ENCODE measurements at places on chromosomes 3 and 15.

DNA sequence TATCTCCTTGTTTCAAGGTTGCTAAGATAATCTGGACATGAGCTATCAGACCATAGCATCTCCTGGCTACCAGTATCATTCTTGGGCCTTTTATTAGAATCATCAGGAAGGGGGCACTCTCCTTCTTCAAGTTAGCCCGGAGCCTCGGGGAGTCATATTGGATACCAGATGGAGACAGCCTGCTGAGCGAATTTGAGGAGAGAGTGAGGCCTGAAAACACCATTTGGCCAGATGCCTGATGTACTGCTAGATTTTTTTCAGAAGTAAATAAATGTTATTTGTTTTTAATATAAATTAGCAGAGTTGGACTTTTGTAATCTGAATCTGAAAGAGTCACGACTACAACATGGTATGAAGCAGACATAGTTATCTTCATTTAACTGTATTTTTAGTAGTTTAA is 848.6 kb downstream of the IGSF11 start:
- DNase-seq, result no peak

DNA sequence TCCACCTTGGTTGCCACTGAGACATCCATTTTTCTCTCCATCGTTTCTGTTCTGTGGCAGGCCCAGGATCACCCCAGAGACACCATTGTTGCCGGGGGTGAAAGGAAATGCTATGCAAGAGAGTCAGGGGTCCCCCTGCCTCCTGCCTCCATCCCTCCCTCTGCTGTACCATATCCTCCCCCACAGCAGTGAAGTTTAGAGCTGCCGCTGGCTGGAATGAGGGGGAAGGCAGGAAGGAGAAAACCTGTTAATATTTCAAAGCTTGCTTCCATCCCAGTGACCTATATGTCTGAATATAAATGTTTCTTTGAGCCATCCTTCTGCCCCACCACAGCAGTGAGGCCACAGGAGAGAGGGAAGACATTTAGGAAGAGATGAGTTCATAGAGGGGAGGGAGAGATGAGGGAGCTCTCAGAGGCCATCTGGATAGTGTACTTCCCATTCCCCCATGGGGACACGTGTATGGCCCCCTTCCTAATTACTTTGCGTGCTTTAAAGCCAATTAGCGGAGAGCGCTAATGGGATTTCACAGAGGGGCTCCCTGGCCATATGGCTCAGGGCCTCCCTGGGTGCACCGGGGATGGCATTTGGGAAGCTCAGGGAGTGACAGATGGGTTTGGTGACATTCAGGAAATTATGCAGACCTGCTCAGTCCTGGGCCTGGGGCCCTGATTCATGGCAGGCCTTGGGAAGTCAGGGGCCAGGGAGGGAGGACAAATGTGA is 40.4 kb upstream of the CHRNB4 start:
- no peak for DNase-seq

DNA sequence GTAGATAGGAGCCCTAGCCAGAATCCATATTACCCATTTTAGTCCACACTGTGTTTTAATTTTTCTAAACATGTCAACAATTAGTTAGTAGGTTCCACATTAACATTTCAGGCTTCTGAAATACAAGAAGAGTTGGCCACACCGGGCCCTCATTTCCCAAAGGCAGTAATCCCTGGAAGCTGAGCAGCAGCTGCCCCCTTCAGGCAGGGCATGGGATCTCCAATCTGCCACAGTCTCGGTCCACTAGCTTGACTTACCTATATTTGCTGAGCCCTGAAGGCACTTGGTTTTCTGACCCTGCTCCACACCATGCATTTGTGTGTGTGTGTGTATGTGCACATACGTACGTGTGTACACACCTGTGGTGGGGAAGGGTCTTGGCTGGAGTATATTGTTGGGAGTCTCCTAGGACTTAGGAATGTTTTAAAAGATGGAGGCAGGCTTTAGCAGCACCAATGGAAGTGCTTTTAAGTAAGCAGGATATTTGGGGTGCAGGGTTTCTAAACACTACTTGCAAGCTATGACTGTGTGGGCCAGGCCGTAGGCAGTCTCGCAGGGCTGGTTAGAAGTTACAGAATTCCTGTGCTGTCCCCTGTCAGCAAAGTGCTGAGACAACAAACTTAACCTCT is 71.2 kb upstream of the SOX14 start:
- no peak for DNase-seq

- no peak for DNase-seq
These were observed 68.6 kb downstream of the FHIT start for GRCh38 chr3:61182662-61183061.

DNA sequence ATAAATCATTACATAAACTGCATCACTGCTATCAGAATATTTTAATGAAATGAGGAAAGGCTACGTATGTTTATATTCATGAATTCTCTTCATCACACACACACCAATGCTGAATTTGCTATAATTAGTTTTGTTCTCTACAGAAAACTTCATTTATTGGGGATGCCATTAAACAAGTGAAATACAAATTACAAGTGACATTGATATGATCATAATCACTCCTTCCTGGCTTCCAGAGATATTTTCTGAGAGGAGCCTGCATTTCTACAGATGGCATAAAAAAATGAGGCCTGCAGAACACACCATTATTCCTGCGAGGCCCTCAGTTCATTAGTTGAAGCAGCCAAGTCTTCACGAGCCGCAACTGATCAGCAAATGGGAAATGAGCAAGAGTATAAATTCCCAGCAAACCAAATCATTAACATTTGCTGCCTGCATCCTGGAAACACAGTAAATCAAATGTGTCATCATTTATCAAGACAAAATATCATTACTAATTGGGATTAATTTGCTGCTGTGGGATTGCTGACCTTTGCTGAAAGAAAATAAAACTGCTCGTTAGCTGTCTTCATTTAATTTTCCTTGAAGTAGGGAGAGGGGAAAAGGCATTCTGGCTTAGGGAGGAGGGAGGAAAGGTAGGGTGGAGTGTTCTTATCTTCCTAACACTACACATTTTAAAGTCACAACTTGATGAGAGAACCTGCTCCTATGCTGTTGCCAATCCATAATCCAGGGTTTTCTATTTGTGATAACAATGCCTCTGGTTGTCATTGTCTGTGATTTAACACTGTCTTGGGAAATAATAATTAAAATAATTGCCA is 921.9 kb downstream of the SQOR start:
- no peak for DNase-seq

All from MV-4-11 (cell line).